ENCODE measurements at places on chromosomes 7 and 10.

GRCh38 chr10:106949680-106950478 is 214.6 kb downstream of the SORCS1 start:
- no peak for DNase-seq

DNA sequence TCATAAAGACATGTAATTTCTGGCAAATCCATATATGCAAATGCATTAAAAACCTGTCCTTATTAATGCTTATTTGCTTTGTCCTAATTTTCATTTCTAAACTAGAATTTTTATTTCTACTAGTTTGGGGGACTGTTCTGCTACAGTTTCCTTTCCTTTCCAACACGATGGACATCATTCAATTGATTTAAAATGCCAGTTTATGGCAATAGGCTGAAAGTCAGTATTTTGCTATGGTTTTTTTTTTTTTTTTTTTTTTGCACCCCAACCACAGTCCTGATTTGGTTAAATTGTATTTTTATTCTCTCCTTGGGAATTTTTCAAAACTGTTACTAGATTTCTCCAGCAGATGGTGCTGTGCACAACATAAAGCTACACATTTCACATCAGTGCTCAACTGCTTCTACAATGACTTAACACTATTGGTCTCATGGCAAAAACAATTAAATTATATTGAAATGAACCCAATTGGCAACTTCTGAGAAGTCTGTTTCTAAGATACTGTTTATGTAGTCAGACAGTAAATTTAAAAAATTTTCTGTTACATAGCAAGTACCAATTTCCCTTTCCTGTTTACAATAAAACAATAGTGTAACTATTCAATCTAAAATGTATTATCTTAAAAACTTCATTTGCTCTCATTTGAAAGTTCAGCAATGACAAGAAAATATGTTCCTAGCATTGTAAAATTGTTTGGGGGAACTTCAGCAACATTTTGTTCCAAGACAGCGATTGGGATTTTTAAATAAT is 193.8 kb upstream of the CCDC6 start:
- no peak for DNase-seq

- no peak for DNase-seq
These were observed 887 bp downstream of the COL13A1 start for GRCh38 chr10:69802424-69803161.

GRCh38 chr10:110746254-110746826 is 102.2 kb downstream of the RBM20 start:
- no peak for DNase-seq

DNA sequence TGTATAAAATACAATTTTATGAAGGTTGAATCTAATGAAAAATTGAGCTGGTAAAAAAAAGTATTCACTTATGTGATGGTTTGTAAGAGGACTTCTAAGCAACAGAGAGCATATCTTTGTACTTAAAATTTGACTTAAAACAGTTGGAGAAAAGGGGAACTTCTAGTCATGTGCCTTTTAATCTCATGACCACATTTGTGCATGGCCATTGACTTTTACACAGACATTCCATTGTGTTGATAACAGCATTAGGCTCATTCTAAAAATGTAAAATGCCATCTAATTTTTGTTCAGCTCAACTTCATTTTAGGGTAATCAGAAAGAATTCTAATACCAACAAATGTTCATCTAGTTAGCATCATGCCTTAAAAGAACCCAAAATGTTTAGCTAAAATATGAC is 119.9 kb downstream of the HPSE2 start:
- DNase-seq, result no peak

GRCh38 chr10:132245056-132245455 is 58.3 kb downstream of the DPYSL4 start:
- DNase-seq, result no peak

DNA sequence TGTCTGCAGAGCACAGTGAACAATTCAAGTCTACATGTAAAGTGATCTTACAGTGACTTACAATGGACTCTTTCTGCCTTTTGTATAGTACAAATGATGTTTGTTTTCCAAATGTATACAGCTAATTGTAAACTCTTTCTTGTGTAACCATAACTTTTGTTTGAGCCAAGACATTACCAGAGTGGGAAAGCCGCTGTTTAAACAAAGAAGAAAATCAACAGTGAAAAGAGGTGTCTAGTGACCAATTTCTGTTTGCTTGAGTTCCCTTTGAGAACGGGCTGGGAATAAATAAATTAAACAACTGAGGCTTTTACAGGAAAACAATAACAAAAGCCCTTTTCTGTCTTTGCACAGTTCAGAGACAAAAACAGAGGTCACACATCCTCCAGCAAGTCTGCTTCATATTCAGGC is 1163.4 kb downstream of the CNTNAP2 start:
- no peak for DNase-seq

GRCh38 chr10:126502441-126502840 is 114.2 kb upstream of the ADAM12 start:
- no peak for DNase-seq

- DNase-seq, result no peak
These were observed 90.1 kb upstream of the BET1 start for GRCh38 chr7:94094298-94094697.

GRCh38 chr10:42598249-42598873 is 40.0 kb downstream of the ZNF33B start:
- no peak for DNase-seq

Data from esophagus squamous epithelium (tissue), 5 donors.